Left renal cortex interstitium (tissue), 4 donors: ENCODE measurements at places on chromosomes 2 and 18.
A peak's percentile ranks its signal among the peaks of the same experiment; 100 is the strongest.

- DNase-seq: no peak
Observed at GRCh38 chr2:132979339-132980093, 309.5 kb upstream of the LYPD1 start.

- DNase-seq: no peak
Observed at GRCh38 chr18:35174093-35174731, 66.6 kb upstream of the ZNF397 start.

GRCh38 chr2:218238887-218239286 lies 21.9 kb downstream of the ARPC2 start:
- no peak for DNase-seq

GRCh38 chr2:118050386-118050785 lies 36.5 kb upstream of the CCDC93 start:
- DNase-seq: no peak

DNA sequence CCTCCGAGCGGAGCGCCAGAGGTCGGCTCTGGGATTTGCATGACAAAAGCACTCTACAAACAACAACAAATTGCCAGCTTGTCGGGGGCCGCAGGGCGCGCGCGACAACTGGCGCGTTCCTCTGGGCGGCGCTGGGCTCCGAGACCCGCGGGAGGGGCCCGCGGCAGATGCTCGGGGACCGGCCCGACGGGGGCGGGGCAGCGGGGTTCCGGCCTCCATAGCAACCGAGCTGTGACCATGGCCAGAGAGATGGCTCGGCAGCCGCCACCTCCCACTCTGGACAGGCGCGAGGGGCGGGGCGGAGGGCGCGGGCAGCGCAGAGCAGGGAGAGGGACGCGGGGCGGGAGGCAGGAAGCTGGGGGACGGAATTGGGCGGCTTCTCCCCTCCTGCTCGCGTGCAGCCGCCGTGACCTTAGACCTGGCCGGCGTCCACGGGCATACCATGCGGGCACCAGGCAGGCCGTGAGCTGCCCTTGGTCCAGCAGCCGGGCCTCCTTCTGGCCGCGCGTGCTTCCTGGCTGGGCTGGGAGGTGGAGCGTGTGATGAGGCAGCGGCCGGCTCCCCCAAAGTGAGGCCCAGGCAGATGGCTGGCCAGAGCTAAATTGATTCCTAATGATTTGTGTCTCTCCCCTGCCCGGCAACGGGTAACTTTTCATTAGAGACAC lies 171.5 kb downstream of the CELF4 start:
- peak; percentile 53 for DNase-seq

DNA sequence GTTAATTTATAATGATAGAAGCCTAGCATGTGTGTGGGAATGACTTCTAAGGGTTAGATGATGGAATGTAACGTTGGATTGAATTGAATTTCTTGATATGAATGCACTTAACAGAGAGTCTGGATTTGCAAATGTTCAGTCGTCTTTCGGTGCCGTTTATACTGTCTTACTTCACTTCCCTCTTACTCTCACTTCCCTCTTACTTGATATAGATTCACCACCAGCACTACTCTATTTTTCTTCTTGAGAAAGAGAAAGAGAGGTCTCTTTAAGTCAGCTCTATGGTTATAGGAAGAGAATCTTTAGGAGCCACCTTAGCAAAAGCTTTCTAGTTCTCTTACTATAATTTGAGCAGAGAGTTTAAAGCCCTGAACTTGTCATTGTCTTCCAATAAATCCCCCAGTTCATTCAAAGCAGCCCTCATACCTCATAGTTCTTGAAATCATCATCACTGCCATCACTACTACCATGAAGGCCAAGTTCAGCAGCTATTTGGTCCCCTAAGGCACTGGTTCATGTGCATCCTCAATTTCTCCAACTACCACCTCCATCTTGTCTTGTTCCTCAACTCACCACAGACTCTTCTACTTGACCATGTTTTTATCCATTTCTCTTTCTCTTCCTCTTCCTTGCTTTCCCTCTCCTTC lies 501.7 kb upstream of the TCF4 start:
- no peak for DNase-seq

GRCh38 chr2:3282056-3282998 lies 95.3 kb downstream of the EIPR1 start:
- peak; percentile 54 for DNase-seq

- no peak for DNase-seq
Observed at GRCh38 chr18:44897816-44898215, 217.1 kb downstream of the SETBP1 start.

- no peak for DNase-seq
Observed at GRCh38 chr18:48355276-48356115, 53.7 kb downstream of the ZBTB7C start.

DNA sequence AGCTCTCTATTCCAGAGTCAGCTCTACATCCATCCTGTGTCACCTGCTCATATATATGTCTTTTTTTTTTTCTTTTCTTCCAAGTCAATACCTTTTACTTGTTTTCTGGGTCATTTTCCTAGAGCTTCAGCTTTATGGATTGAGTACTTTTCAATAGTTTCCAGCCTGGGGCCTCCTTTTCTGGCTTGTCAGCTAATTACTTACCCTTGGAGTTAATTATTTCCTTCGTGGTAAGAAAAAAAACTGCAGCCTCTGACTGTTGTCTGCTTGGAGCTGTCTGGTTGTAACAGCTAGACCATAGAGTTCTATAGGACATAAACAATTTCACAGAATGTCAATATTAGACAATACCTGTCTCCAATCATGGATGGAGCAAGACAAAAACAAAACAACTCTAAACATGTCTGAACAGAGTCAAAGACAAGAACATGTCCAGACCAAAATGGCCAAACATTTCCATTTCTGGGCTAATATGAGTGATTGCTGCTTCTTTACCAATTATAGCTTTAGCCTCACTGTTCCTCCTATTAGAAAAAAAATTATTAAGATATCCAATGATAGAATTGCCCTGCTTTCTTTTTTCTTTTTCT lies 643.1 kb downstream of the SLC4A3 start:
- no peak for DNase-seq

DNA sequence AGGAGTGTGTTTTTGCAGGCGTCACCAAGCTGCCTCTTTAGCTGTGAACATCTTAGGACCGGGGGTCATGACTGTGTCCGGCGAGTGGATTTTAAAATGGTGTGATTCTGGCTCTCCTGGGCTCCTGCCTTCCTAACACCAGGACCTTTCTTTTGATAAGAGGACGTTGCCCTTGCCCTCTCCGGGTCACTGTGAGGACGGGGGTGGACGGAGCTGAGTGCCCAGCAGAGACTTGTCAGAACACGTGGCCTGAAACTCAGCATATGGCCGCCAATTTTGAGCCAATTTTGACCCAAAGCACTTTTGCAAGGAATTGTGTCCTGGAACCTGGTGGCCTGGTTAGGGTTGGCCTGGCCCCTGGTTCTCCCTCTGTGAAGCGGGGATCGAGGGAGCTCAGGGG lies 40.2 kb downstream of the RTP5 start:
- no peak for DNase-seq

GRCh38 chr2:69570474-69570873 lies 73.1 kb downstream of the AAK1 start:
- DNase-seq: no peak
